ENCODE measurements at places on chromosomes 2 and 18. TPM values are rescaled to one million over a fixed set of nuclear protein-coding genes. Genes with fewer than 3 reads are reported as not detected.

- no peaks in the 10 kb centered on the region for H3K4me1 ChIP-seq
- H3K36me3 ChIP-seq: no peaks in the 10 kb centered on the region
- H3K4me3 ChIP-seq: no peak overlapping the region
- H3K27ac ChIP-seq: no peak overlapping the region
- no peak for DNase-seq
These were observed 339.2 kb downstream of the RNF144A start for GRCh38 chr2:7256377-7256776.

DNA sequence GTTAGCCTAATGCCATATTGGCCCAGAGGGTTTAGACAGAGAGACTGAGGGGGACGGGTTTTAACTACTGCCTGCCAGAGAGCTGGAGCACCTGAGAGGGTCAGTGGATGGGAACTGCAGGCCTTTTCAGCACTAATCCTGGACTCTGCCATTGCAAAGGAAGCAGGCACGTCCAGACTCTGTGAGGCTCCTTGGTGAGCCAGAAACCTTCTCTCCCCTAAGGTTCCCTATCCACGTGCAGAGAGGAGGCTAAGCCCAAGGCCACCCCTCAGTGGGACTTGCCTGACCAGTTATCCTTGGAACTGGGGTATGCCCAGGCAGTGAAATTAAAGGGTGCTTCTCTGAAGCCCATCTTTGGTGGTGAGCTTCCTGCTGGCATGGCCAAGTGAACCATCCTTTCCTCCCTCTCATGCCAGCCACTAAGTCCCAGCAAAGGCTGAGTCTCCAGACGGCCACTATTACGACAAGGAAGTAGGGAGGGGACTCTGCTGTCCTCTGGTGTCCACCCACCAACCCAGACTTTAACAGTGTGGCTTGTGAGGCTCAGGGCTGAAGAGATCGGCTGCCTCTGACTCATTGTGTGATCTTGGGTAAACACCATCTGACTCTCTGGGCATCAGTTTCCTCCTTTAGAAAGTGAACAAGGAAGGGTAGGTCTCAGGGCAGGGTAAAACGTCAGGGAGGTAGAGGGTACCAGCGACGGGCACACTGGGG is 3.9 kb upstream of the MLPH start:
- H3K4me3 ChIP-seq: no peak overlapping the region
- H3K4me1 ChIP-seq: no peaks in the 10 kb centered on the region
- peak overlapping the region; percentile 83 for H3K27ac ChIP-seq
- DNase-seq: no peak

HOXD9 gene
- 8.7 TPM for total RNA-seq

GRCh38 chr2:96623116-96623515 is 15.0 kb downstream of the KANSL3 start:
- no peaks in the 10 kb centered on the region for H3K27me3 ChIP-seq
- peaks cover 28% of the 10 kb centered on the region for H3K36me3 ChIP-seq
- DNase-seq: no peak
- peak overlapping the region; percentile 3 for H3K27ac ChIP-seq
- H3K4me1 ChIP-seq: peaks cover 62% of the 10 kb centered on the region

GRCh38 chr2:24403832-24404212 is 43.5 kb upstream of the ITSN2 start:
- H3K36me3 ChIP-seq: no peaks in the 10 kb centered on the region
- no peak for DNase-seq
- H3K27me3 ChIP-seq: no peaks in the 10 kb centered on the region
- no peak overlapping the region for H3K4me3 ChIP-seq
- H3K27ac ChIP-seq: no peak overlapping the region

GRCh38 chr2:197248001-197248401 is 62.6 kb downstream of the ANKRD44 start:
- no peaks in the 10 kb centered on the region for H3K27me3 ChIP-seq
- no peak overlapping the region for H3K27ac ChIP-seq
- peaks cover 10% of the 10 kb centered on the region for H3K4me1 ChIP-seq
- DNase-seq: no peak
- no peaks in the 10 kb centered on the region for H3K36me3 ChIP-seq

MBD1 gene
- 103 TPM for total RNA-seq

DNA sequence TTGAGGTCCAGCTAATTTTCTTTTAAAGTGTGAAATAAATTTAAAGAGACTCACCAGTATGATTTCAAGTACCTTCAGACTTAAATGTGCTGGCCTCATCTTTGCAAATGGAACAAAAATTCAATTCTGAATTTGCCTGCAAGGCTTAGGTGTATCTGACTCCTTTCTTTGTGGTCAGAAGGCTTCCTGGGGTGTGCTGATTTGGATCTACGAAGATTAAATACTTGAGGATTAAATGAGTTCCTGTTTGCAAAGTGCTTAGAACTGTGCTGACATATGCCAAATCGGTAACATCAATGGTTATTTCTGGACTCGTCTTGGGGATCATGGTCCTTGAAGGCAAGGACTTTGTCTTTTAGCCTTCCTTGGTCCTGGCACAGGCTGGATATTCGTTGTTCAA is 9.7 kb downstream of the KLHL29 start:
- H3K4me3 ChIP-seq: no peak overlapping the region
- peaks cover 60% of the 10 kb centered on the region for H3K4me1 ChIP-seq
- H3K27ac ChIP-seq: no peak overlapping the region
- DNase-seq: no peak
- no peaks in the 10 kb centered on the region for H3K36me3 ChIP-seq

GRCh38 chr2:54579682-54580620 is 123.8 kb downstream of the SPTBN1 start:
- peak overlapping the region; percentile 59 for H3K27ac ChIP-seq
- H3K4me3 ChIP-seq: no peak overlapping the region
- no peaks in the 10 kb centered on the region for H3K27me3 ChIP-seq
- no peaks in the 10 kb centered on the region for H3K36me3 ChIP-seq
- no peak for DNase-seq
- H3K4me1 ChIP-seq: peaks cover 5% of the 10 kb centered on the region

DNA sequence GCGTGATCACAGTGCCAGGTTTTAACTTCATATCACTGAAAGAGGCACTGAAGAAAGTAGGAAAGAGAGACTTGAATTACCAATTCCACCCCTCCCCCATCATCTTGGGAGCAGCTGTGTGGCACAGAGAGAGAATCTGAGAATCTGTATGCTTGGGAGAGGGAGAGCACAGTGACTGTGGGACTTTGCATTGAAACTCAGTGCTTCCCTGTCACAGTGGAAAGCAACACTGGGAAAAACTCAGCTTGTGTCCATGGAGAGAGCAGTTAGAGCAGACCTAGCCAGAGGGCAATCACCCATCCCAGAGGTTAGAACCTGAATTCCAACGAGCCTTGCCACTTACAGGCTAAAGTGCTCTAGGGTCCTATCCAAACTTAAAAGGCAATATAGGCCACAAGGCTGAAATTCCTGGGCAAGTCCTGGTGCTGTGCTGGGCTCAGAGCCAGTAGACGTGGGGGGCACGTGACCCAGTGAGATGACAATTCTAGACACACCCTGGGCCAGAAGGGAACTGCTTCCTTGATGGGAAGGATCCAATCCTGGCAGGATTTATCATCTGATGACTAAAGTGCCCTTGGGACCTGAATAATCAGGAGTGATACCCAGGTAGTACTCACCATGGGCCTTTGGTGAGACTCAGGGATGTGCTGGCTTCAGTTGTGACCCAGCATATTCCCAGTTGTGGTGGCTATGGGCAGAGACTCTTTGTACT is 15.5 kb upstream of the ABCB11 start:
- H3K4me1 ChIP-seq: no peaks in the 10 kb centered on the region
- no peaks in the 10 kb centered on the region for H3K27me3 ChIP-seq
- no peaks in the 10 kb centered on the region for H3K36me3 ChIP-seq
- no peak overlapping the region for H3K4me3 ChIP-seq

DNA sequence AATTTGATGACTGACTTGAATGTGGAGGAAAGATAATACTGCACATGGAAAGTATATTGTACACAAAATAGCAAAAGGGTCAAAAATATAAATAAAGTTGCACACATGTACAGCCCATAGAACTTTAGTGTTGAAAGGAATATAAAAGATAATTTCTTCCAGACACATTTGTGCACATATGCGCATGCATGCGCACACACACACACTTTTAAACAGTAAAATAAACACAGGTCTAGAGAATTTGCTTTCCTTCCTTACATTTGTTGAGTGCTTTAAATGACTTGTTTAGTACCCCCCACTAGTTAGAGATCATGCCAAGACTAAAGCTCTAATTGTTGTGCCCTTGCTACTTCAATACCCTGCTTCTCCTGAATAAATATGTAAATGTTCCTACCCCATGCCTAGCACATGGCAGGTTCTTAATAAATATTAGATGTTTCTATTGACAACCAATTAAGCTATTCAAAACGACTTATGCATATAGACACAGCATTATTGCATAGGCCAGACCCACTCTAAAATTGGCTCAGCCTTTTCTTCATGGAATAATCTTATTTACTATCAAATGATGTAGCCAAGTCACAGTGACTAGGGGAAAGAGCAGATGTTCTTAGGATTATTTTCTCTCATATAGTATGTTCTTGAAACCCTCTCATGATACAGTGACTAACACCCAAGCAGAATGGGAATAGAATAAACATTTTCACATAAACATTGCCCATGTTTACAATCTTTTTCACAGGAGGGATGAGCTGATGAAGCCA is 165.5 kb upstream of the ACVR2A start:
- no peaks in the 10 kb centered on the region for H3K4me1 ChIP-seq
- H3K36me3 ChIP-seq: no peaks in the 10 kb centered on the region
- no peak overlapping the region for H3K27ac ChIP-seq
- no peak overlapping the region for H3K4me3 ChIP-seq
